ENCODE measurements at places on chromosomes 11 and 22.

- DNase-seq = no peak
These were observed 1.1 kb upstream of the SEPTIN5 start for GRCh38 chr22:19713245-19713644.

- DNase-seq = no peak
These were observed 1.9 kb downstream of the TAGLN start for GRCh38 chr11:117200813-117201657.

DNA sequence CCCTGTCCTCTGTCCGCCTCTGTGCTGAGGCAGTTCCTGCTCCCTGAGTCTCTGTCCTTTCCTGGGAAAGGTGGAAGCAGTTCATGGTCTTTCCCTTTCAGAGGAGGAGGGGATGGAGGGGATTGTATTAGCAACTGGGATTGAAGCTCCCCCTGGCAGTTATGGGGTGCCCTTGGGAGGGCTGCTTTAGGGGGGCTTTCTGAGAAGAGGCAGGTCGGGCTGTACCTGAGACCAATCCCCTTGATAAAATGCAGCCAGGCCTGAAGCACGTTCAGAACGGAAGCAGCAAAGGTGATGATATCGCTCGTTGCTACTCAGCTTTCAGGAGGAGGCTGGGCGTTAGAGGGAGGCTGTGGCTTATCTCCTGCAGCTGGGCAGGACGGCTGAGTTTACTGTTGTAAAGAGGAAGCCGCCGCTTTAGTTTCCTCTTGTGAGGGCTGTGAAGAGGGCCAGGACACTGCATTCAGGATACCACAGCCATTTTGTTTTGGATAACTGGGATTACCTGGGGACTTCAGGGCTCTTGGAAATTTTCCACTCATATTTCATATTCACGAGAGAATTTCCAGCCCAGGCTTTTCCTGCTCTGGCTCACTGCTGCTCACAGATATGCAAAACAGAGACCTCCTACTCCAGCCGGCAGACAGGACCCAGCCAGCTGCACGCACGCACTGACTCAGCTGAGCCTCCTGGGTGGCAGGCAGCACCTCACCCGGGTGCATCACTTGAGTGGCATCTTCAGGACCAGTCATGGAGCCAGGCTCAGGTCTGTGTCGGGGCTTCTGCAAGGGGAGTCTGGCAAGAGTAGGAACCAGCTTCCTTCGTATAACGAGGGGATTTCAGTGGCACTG, 798 bp downstream of the AMPD3 start:
- DNase-seq = peak; percentile 21

- peak; percentile 74 for DNase-seq
These were observed 90.6 kb downstream of the RPS6KA4 start for GRCh38 chr11:64449381-64450167.

DNA sequence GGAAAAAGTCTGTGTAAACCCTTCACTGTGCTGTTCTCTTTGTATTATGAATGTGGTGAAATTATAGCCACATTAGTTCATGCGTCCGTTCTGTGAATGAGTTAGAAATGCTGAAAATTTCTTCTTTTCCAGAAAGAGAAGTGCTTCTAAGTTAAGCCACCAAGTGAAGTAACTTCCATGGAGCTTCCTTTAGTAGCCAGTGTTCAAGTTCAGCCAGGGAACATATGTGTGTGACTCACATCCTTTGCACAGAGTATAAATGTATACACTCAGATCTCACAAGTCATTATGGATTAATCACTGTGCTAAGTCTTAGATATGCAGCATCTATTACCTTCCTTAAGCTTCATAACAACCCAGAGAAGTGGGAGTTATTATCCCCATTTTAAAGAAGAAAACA, 3.1 kb upstream of the MMP8 start:
- no peak for DNase-seq

DNA sequence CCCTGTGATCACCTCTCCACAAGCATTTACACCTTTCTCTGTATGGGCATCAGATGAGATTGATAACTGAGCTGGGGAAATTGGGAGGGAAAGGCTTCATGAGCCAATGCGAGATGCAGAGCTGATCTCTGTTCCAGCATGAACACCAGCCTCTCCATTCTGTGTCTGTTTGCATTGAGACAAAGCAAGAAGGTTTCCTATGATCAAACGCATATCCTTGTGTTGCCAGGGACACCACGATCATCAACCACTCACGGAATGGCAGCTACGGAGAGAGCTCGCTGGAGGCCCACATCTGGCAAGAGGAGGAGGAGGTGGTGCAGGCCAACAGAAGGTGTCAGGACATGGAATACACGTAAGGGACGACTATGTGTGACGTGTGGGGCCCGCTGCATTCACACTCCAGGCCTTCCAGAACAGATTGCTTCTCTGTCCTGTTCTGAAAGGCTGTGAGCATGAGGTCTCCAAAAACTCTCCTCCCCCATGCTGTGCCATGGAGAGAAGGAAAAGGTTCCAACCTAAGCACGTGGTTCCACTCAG, 96.4 kb downstream of the AMOTL1 start:
- no peak for DNase-seq

GRCh38 chr11:106379712-106380111, 302.2 kb downstream of the AASDHPPT start:
- no peak for DNase-seq

- no peak for DNase-seq
These were observed 16.2 kb downstream of the WNT7B start for GRCh38 chr22:45960477-45961386.

DNA sequence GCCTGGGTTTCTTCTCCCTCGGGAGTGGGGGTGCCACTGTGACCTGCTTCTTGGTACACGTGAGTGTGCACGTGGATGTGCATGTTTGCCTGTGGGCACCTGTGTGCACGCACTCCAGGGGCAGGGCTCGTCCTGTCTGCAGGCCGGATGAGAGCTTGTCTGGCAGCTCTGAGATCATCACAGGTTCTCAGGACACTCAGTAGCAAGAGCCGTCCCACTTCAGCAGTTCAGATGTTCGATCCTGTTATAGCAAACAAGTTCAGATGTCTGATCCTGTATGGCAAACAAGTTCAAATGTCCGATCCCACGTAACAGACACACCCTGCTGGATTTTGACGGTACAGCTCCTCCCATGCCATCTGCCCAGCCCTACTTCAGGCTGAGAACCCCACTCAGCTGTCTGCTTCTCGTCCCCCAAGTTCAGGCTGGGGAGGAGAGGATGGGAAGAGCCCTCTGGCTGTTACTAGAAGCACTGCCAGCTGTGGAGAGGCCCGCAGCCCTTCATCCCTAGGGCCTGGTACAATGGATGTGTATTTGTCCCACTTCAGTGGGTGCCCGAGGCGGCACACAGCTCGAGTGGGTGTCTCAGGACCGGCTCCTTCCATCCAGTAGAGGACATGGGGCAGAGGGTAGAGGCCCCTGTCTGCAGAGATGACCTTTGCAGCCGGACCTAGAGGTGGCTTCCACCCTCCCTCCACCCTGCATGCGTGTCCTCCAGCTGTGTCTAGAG, 1126.9 kb downstream of the BRD1 start:
- no peak for DNase-seq

DNA sequence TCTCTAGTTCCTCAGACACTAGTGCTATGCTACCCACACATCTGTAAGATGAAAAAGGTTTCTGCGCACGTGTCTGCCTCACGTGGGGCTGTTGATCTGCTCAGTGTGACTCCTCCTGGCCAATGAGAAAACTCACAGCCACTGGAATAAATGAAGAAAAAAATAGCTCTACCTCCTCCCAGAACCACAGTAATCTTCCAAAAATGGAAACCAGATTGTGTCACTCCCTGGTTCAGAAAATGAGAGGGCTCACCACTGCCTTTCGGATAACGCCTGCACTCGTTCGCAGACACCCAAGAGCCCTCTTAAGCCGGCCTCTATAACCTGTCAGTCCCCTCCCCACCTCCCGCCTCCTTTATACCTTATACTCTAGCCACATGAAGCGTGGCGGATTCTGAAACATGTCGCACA, 5.1 kb downstream of the APBB1 start:
- no peak for DNase-seq

DNA sequence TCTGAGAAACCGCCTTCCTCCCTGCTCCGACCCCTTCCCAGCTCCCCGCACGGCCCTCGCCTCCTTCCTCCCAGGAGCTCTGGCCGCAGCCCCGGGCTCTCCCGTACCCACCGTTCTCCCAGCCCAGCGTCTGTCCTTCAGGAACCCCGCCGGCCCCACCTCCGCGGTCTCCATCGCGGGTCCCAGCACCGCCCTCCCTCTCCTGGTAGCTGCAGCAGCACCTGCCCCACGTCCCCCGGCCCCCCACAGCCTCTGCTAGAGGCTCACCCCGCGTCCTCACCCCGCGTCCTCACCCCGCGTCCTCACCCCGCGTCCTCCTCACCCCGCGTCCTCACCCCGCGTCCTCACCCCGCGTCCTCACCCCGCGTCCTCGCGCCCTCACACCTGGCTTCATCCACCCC, 85.9 kb downstream of the WNT7B start:
- DNase-seq = no peak

GRCh38 chr22:45242778-45243191, 2.1 kb upstream of the KIAA0930 start:
- no peak for DNase-seq

DNA sequence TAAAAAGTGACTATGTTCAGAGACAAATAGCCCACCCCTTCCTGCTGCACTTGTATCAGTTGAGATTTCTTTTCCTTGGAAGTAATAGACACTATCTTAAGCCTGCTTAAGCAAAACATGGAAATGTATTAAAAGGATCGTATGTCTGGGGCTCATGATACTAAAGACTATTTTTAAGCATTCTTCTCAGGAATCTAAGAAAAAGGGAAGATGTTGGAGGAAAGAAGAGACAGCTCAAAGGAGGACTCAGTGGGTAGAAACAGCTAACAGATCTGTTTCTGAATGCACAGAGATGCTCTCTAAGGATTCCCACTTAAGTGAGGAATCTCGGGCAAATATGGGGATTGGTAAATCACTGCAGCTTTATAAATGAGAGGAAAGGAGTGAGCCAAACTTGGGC, 62.5 kb downstream of the FAM76B start:
- DNase-seq = no peak

DNA sequence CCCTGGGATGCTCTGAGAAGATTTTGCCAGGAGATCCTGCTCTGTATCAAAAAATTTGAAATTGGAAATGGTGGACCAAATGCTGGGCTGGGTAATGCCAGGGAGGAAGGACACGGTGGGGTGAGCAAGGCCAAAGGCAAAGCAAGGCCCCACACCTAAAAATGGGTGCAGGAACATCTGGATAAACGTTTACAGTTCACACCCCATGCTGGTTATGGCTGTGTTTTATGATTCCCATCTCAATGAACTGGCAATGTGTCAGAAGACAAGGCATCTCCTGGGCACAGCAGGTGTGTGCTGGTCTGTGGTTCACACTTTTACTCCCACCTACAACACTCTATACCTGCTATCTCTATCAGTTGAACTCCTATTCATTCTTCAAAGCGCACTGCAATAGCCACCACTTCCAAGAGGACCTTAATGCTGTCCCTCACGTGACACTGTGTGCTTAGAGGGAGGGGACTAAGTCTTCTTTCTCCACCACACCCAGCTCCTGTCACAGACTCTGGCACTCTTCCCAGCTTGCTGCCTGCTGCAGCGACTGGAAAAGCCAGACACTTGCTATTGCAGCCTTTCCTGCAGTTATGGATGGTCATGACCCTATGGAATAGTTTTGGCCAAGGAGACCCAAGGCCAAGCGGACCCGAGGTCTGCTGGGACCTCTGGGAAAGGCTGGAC, 277.5 kb downstream of the CTTN start:
- DNase-seq = no peak

DNA sequence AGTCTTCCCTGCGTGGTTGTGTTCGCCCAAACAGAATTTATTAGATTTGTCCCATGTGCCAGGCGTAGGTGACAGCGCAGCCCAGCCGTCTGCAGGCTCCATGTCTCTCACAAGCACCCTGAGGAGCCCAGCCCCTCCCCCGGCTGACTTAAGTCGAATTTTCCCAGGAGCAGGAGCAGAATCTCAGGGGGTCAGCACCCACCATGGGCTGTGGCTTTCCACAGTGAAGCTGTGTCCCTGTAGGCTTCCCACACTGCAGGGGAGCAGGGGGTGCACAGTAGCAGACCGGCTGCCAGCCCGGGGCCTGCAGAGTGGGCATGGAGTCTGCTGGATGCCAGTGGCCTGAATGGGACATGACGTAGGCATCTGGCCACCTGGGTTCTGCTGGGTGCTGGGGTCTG, 16.0 kb downstream of the PARVG start:
- DNase-seq = no peak

All from neuronal stem cell (in vitro differentiated cells).